ENCODE measurements at places on chromosomes 12 and 14.

DNA sequence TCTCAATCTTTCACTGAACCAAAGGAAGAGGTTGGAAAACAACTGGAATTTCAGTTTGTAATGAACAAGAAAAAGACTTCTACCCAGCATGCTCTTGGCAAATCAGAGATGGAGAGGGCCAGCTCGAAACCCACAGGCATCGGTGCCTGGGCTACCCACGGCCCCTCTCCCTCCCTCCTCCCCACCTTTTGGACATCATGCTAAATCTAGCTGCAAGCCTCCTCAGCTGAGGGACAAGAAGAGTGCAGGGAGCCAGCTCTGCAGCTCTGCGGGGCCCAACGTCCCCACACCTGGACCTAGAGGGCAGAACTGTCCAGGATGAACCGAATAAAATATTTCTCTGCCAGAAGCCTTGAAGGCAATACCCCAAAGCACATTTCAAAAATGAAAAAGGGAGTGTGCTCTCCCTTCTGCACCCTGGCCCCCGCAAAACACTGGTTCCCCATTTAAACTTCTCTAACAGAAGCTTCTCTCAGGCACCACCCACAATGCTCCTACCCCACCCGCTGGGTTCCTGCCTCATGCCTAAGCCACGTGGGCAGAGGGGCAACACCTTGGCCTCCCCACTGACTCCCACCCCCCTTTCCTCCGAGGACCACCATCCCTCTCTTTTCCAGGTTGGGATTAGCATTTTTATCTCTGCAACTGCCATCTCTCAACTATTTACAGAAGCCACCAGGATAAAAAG is 8.2 kb downstream of the CAMKK2 start:
- DNase-seq, result no peak

DNA sequence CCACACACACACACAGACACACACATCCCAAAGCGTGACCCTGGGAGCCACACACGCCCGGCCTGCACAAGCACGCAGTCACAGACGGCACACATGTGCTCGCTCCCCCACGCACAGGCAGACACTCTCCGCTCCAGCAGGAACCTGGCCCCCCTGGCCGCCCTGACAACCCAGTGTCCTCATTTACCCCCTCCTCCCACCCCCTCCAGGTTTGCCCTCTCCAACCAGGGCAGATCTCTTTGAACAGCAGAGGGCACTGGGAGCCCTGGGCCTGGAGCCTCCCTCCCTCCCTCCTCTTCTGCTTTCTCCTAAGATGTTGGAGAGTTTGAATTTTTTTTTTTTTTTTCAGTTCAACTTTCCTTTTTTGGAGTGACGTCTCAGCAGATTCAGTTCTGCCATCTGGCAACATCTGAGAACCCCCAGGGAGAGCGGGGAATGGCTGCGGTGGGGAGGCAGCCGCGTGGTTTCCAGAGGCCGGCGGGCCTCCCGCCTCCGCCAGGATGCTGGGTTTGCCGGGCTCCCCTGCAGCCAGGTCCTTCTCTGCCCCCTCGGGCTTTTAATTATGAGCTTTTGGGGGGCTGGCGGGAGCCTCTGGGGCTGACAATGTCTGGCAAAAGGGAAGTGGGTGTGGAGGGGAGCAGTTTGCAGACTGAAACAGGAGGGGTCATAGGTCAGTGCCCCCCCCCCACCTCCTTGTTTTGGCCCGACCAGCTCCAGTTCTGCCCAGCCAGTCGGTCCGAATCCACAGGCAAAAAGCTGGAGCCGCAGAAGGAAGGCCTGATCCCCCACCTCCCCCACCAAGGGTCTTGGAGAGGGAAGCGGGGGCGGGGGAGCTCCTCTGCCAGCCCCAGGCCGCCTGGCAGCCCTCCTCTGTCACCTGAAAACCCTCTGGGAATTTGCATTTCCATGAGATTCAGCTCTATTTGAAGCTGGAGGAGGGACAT is 1.3 kb upstream of the NCOR2 start:
- DNase-seq, result peak; percentile 96

DNA sequence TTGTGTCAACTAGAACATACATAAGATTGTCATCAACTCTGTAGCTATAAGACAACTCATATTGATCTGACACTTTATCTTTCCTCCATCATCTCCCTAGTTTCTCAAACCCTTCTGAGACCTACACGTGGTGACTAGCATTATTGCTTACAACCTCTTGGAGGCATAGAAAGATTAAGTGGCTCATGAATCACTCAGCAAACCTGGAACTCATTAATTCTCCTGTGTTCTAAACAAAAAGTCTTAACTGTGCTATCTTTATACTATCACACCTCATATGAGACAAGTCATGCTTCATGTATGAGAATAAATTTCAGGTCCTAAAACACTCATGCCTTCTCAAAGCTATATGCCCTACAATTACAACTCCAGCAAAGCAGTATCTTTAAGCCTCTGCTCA is 408.6 kb upstream of the SYT1 start:
- no peak for DNase-seq

GRCh38 chr12:117367006-117367638 is 5.7 kb upstream of the NOS1 start:
- peak; percentile 28 for DNase-seq

- DNase-seq, result no peak
Observed at GRCh38 chr14:90093942-90094595, 32.3 kb downstream of the KCNK13 start.

- DNase-seq, result no peak
Observed at GRCh38 chr12:14958361-14959125, 2.9 kb downstream of the ARHGDIB start.

DNA sequence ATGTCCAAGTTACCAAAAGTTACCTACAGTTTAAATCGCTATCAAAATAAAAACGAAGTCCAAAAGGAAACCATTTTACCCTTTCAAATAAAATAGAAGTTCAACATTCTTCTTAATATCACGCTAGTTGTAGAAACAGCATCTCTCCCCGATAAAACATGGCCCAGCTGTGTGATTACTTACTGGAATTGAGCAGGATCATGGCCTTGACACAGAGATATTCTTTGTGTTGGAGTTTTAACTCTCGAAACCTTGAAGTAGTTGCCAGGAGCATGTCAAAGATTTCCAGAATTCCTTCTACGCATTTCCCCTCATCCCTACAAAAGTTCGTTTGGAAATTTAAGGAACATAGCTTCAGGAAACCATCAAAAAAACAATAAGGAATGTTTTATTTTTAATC is 44.8 kb downstream of the ESR2 start:
- no peak for DNase-seq

DNA sequence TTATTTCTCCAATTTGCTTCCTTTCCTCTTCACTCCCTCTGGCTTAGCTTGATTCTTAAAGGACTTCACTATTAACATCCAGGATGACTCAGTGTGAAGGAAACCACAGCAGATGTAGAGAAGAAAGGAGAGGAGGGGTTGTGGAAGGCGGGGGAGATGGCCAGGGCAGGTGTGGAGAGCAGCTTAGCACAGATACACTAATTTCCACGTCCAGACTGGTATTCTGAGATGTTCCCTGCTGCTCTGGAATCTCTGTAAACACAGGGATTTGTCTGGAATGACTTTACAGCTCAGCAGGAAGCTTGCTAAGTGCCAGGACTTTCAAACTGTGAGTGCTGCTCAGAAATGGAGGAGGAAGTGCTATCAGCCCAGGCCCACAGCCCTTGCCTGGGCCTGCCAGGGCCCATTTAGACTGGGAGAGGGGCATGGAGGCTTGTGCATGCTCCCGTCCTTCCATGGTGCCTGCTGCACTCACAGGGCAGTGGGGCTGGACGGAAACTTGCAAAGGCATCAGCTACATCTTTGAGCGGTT is 202.5 kb upstream of the DDHD1 start:
- DNase-seq, result peak; percentile 72

GRCh38 chr14:61444215-61444768 is 122.9 kb downstream of the PRKCH start:
- no peak for DNase-seq

GRCh38 chr14:24329736-24330135 is 5.1 kb downstream of the ADCY4 start:
- DNase-seq, result no peak

GRCh38 chr12:116880817-116881324 is 370 bp downstream of the HRK start:
- DNase-seq, result no peak

GRCh38 chr14:33359288-33359881 is 420.7 kb downstream of the NPAS3 start:
- no peak for DNase-seq

- no peak for DNase-seq
Observed at GRCh38 chr12:56634242-56634836, 4.2 kb upstream of the BAZ2A start.

GRCh38 chr12:14540801-14541462 is 26.8 kb downstream of the PLBD1 start:
- no peak for DNase-seq

DNA sequence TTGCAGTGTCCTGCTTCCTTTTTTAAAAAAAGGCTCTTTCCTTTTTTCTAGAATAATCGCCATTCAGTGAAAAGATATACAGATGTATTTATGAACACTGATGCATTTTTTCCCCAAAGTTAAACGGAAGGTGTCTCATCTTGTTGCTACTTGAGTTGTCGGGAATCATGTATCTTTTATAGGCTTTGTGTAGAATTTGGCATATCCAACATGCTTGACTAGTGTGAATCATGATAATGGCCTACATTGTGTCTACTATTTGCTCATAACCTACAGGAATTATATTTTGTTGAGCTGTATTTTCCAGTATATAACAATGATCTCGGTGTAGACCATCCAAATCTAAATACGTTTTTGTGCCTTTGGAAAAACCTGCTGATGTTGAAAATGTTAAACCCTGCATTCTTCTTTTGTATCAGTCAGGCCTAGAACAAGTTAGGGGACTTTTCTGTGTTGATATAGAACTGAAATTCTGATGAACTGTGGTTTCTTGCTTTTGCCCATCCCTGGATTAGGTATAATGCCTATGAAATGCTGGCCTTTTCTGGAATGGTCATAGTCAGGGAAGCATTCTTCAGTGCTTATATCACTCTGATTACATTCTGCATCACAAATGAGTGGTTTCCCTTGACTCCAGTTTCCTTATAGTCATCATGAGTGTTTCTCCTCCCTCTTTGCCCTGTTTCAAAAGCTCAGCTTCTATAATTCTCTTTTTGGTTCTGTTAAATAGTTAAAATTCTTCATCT is 10.8 kb downstream of the BMAL2 start:
- DNase-seq, result peak; percentile 64

GRCh38 chr12:114045349-114045748 is 79.2 kb upstream of the RBM19 start:
- DNase-seq, result no peak

DNA sequence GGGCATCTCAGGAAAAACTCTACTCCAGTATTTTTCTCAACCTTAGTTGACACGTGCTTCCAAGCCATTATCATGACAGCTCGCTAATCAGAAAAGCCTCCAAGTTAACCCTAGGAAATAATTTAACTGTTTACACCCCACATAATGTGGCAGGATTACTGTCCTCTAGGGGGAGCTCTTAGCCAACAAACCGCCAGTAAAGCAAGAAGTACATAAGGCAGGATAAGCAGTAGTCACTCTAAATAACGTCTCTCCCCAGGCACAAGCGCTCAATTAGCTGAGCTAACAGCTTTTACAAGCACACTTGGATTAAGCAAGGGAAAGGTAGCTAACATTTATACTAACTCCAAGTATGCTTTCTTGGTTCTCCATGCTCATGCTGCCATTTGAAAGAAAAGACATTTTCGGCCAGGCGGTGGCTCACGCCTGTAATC is 22.8 kb downstream of the APOBEC1 start:
- no peak for DNase-seq

- DNase-seq, result no peak
Observed at GRCh38 chr14:45893127-45893526, 640.1 kb upstream of the MIS18BP1 start.

- no peak for DNase-seq
Observed at GRCh38 chr12:122975790-122976647, 975 bp downstream of the OGFOD2 start.

DNA sequence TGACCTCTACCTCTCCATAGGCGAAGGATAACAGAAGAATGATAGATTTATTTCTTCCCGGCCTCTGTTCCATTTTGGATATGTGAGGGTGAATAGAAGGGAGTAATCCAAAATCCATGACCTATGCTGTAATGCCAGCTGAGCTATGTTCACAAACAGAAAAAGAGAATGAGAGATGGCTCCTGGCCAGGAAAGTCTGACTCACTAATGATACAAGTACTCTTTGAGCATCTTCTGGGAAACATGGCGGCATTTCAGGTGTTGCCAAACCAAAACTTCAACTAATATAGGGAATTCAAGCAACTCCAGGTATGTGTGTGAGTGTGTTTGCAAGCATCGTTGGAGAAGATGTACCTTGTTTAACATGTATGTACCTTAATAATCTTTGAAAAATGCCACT is 55.1 kb downstream of the MED13L start:
- DNase-seq, result peak; percentile 59

GRCh38 chr14:64706119-64706592 is 1.9 kb downstream of the PLEKHG3 start:
- DNase-seq, result no peak

DNA sequence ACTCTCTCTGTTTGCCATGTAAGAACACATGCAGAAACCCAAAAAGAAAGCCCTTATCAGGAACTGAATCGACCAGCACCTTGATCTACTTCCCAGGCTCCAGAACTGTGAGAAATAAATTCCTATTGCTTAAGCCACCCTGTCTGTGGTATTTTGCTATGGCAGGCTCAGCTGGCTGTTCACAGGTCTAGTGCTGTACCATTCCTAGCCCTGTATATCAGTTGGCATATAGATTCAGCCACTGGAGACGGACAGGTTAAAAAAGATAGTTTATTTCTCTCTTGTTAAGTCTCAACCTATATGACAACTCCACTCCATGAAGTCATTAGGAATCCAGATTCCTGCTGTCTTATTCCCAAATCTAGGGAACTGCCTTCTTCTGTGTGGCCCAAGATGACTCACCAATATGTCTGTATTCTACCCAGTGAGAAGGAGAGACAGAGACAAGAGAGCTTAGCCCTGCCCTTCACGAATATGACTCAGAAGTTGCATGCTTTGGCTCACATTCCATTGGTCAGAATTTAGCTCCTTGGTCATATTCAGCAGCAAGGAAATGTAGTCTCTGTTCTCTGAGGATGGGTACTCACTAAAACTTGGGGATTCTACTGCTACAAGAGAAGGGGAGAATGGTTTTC is 57.0 kb downstream of the PLEKHG7 start:
- peak; percentile 69 for DNase-seq

DNA sequence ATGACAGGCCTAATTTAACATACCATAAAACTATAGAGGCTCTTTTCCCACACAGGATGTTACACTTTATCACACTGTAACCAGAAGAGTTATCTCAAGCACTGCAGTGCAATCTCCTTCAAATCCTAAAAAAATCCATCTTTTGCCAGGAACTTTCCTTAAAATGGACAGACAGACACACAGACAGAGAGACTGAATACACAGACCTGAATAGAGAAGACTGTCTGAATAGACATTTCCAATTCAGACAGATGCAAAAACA is 6.5 kb downstream of the CORO1C start:
- no peak for DNase-seq

- DNase-seq, result no peak
Observed at GRCh38 chr14:101506926-101507835, 54.1 kb upstream of the DIO3 start.

GRCh38 chr12:8699714-8700113 is 1.9 kb downstream of the RIMKLB start:
- DNase-seq, result no peak
